ENCODE measurements at places on chromosomes 16 and 17.

- DNase-seq: no peak
Observed at GRCh38 chr17:64774888-64775540, 112.9 kb upstream of the SMURF2 start.

- no peak for DNase-seq
Observed at GRCh38 chr17:27532269-27533263, 76.3 kb downstream of the KSR1 start.

- DNase-seq: peak; percentile 94
Observed at GRCh38 chr17:7323731-7324437, 5.3 kb downstream of the NEURL4 start.

DNA sequence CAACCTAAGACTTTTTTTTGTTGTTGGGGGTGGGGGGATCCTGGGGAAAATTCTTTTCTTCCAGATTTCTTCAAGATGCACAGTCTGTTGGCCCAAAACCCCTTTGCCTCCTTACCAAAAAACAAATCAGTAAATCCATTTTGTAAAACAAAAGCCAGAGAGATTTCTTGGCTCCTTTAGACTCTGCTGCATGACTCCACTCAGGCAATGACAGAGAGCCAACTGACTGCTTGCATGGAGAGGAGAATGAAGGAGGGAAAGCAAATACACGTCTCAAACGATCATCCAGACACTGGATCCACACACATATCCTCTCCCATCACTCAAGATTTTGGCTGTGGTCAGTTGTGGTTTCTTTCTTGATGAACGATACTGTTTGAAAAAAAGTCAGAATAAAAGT lies 13.8 kb downstream of the COPRS start:
- no peak for DNase-seq

GRCh38 chr17:82443465-82444283 lies 6.9 kb downstream of the CYBC1 start:
- no peak for DNase-seq

- DNase-seq: no peak
Observed at GRCh38 chr16:67530013-67530939, 1.6 kb downstream of the RIPOR1 start.

GRCh38 chr17:40309031-40309948 lies at the start of gene RARA:
Gene RARA (plus strand): TSS chr17:40309180. CDS start chr17:40331219, 22,039 bp downstream.
- no peak for DNase-seq

All from D721Med (cell line).